ENCODE measurements at places on chromosomes 4 and X.

- no peak for DNase-seq
Observed at GRCh38 chrX:1218286-1218685, 5.8 kb upstream of the CRLF2 start.

- no peak for DNase-seq
Observed at GRCh38 chr4:125773931-125774330, 459.2 kb downstream of the FAT4 start.

DNA sequence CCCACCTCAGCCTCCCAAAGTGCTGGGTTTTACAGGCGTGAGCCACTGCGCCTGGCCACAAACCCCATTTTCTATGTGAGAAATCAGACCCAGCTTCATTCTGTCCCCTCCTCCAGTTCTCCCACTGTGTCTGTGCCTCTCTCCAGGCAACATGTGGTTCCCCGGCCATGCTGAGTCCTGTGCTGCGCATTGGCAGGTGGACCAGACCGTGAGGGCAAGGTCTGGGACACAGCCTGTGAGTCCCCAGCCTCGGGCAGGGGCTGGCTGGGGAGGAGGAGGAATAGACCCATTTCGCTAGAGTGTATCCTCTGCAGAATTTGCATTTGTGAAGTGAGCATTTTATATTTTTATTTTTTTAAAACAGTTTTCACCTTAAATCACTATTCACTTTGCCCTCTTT lies 21.5 kb upstream of the CLDN24 start:
- no peak for DNase-seq

GRCh38 chr4:143202824-143203223 lies 18.1 kb downstream of the USP38 start:
- DNase-seq = no peak

GRCh38 chr4:48380583-48381167 lies 39.3 kb downstream of the SLAIN2 start:
- DNase-seq = no peak

GRCh38 chr4:95421869-95422268 lies 126.9 kb downstream of the UNC5C start:
- DNase-seq = no peak

DNA sequence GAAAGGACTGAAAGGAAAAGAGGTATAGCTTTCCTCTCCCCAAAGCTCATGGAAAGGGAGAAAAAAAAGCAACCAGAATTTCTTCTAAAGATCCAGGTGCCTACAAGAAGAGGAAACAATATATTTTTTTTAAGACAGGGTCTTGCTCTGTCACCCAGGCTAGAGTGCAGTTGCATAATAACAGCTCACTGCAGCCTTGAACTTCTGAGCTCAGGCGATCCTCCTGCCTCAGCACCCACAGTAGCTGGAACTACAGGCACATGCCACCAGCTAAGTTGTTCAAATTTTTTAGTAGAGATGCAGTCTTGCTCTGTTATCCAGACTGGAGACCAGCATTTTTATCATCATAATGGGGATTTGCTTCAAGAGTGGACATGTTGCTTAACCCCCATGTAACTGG lies 30.5 kb upstream of the BBS12 start:
- no peak for DNase-seq

DNA sequence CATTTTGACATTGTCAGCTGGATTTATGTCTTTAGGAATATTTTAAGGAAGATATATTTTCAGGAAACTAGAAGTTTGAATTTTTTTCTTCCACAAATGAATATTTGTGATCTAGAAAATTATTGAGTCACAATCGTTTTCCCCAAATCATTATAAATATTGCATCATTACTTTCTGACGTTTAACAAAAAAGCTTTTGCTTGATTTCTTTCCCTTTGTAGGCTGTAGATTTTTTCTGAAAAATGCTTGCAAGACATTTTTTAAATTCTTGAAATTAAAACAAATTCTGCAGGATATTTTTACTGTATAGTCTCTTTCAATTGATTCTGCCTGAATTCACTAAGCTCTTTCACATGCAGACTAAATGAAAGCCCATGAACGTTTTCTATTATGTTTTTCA lies 4.9 kb upstream of the SMARCAD1 start:
- DNase-seq = no peak

- no peak for DNase-seq
Observed at GRCh38 chr4:125434136-125434535, 119.4 kb downstream of the FAT4 start.

- DNase-seq = peak; percentile 11
Observed at GRCh38 chr4:170089274-170089667, 485 bp downstream of the AADAT start.

- no peak for DNase-seq
Observed at GRCh38 chr4:56874166-56874565, 33.5 kb upstream of the REST start.

- no peak for DNase-seq
Observed at GRCh38 chrX:138485224-138485623, 226.3 kb downstream of the FGF13 start.

DNA sequence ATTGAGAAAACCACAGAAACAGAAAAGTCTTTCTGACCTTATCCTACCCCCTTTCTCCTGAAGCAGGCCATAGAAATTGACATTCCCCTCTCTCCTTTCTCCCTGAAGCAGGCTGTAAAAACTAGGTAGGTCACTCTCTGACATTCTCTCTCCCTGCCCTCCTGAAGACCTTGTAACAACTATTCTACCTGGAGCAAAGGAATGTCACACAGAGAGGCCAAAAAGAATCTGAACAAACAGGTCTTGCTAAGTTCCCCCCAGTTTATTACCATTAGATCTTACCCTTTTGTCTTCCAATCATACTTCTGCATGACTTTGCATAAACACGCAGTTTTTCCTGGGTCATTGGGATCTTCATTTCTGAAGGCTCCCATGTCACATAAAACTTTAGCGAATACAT lies 198.3 kb upstream of the GYPA start:
- no peak for DNase-seq
